ENCODE measurements at places on chromosomes 11 and 22.
A peak's percentile ranks its signal among the peaks of the same experiment; 100 is the strongest.

GRCh38 chr11:6888830-6889229 is 3.5 kb downstream of the OR2D2 start:
- ATAC-seq, result no peak

DNA sequence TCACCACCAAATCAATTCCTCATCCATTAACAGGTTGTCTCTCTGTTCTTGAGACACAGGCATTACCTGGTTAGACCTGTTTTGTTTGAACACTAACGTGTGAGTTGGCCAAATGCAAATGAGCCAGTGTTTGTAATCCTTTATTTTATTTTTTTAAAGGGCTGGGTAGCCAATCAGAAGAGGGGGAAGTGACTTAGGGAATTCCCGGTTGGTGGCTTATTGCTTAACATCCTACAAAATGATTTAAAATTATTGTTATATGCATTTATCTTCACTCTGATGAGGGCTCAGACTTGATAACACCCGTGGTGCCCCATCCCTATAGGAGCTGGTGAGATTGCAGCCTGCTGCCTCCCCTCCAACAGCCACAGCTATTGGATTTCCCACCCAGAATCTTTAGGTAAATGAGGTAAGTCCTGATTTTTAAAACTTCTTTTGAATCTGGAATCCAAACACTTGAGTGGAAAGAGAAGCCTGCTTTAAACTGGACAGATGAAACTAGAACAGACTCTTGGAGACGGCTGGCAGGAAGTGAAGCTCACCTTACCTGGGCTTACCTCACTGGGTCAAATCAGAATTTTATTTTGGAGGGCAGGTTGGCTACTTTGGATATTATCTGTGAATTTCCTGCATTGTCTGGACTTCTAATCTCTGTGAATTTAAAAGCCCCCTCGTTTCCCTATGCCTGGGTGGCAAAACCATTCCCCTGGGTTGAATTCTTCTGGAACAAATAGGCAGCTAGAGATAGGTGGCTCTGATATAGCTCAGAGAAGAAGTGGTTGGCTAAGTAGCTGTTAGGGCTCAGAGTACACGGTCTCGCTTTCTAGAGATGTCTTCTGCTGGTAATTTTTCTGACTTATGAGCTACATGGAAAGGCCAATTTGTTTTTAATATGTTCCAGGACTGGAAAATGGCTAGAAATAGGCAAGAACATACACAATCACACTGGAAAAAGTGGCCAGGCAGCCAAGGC is at the start of gene EHF:
Gene EHF, plus strand, starts transcription at position 274 of the 973 bp plus-strand sequence. CDS start 21,538 bp downstream, outside the sequence.
- ATAC-seq, result no peak

GRCh38 chr11:18239655-18240054 is 3.1 kb upstream of the SAA4 start:
- no peak for ATAC-seq

GRCh38 chr11:46560300-46560991 is 33.4 kb downstream of the AMBRA1 start:
- peak; percentile 61 for ATAC-seq

DNA sequence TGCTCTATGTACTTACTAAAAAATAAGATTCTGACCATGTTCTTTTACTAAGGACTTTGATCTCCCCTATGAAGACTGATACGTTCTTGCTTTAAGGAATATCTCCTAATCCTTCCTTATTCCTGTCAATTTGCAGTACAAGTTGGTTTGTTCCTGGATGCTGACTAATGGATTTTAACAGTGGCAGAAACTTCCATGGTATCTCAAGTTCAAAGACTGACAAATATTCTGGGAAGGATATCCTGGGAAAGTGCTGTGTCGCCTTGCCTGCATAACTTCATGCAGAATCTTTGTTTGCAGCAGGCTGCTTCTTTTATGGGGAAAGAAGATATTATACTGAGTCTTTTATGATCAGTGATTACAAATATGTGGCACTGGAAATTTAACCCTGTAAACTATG is 8.4 kb upstream of the OR52J3 start:
- ATAC-seq, result no peak

GRCh38 chr11:94910779-94911178 is 62.6 kb downstream of the CWC15 start:
- no peak for ATAC-seq

- ATAC-seq, result peak; percentile 62
Observed at GRCh38 chr11:2791521-2792380, 92.0 kb upstream of the KCNQ1OT1 start.

DNA sequence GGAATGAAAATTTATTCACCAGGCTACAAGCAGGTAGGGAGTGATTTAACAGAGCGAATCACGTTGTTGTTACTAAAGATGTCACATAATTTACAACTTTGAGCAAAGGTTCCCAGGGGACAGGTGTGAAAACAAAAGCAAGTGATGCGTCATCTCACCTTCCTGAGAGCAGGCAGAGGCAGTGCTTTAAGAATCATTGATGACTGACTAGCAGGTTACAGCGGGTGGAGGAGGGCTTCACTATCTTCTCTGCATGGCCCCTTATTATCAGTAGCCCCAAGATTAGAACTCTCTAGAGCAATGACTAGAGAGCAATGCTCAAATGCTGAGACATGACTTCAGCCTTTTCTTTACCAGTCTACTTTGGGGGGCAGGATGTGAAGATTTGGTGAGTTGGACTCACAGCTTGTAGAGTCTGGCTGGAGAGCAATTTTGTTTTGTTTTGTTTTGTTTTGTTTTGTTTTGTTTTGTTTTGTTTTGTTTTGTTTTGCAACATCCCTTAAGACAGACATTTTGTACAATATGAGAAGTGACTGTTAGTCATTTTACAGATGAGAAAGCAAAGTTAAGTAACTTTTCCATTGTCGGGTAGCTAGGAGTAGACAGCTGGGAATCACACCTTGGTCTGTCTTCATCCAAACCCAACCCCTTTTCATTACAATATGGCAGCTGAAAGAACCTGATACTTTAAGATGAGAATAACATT is 84.8 kb downstream of the SLC1A2 start:
- no peak for ATAC-seq

GRCh38 chr11:102177974-102178631 is 67.9 kb downstream of the YAP1 start:
- ATAC-seq, result peak; percentile 40

DNA sequence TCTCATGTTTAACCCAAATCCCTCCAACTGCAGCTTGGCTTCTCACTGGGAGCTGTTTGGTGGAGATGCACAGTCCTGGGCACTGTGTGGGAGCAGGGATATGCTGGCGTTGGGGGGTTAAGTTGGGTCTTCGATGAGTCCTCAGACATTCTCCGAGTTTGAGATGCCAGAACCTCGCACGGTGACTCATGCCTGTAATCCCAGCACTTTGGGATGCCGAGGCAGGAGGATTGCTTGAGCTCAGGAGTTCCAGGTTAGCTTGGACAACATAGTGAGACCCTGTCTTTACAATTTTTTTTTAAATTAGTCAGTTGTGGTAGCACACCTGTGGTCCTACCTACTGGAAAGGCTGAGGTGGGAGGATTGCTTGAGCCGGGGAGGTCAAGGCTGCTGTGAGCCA is 20.7 kb downstream of the POU2F3 start:
- no peak for ATAC-seq

DNA sequence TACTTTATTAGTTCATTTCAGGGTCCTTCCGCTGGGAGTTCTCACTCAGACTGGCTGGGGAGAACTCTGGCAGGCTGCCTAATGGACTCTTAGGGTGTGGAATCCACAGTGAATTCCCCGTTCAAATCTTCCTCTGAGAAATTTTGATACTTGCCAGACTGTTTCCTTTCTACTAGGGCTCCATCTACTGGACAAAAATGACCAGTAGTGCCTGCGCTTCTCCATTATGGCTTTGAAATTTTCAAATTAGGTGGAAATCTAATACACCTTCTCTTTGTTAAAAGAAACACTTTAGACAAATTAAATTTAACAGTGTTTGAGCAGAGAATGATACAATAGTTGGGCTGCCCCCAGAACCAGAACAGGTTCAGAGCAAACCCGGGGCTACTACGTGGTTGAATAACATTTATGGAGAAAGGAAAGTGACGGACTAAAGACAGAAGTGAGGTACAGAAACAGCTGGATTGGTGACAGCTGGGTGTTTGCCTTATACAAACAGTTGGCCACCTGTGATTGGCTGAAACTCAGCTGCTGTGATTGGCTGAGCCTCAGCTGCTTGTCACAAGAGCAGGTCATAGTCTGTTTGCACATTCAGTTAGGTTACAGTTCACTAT is 52.9 kb upstream of the FDX1 start:
- ATAC-seq, result no peak

DNA sequence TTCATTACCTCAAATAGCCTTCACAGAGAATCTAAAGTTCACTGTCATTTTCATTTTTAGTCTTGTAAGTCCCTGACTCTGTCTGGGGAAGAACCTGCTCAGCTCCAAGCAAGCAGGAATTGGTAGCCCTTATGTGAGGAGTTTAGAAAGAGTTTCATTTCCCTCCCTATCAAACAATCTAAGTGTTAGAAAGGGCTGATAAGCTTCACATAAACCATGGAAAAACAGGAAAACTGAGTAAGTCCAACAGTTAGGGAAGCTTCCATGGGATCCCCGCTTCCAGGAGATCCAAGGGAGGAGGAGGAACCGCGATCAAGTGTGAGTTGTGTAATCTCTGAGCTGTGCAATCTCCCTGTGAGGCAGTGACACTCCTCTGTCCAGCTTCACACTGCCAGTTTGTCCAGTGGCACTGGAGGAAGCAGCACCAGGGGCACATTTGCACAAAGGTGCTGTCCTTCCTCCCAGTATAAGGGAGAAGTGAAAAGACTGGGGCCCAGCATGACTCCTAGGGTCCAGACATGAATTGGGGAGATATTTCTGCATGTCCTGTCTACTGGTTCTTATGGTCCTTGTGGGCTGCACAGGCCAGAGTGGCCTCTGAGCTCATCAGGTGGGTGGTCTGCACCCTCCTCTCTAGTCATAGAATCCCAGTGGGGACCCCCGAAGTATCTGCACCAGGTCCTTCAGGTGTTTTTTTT is 4.3 kb downstream of the PRAME start:
- ATAC-seq, result no peak

GRCh38 chr11:96105197-96105895 is 181.4 kb upstream of the MTMR2 start:
- no peak for ATAC-seq

GRCh38 chr22:29080106-29080975 is 7.5 kb downstream of the KREMEN1 start:
- no peak for ATAC-seq

GRCh38 chr11:121722431-121723245 is 269.9 kb upstream of the SORL1-AS1 start:
- ATAC-seq, result no peak

DNA sequence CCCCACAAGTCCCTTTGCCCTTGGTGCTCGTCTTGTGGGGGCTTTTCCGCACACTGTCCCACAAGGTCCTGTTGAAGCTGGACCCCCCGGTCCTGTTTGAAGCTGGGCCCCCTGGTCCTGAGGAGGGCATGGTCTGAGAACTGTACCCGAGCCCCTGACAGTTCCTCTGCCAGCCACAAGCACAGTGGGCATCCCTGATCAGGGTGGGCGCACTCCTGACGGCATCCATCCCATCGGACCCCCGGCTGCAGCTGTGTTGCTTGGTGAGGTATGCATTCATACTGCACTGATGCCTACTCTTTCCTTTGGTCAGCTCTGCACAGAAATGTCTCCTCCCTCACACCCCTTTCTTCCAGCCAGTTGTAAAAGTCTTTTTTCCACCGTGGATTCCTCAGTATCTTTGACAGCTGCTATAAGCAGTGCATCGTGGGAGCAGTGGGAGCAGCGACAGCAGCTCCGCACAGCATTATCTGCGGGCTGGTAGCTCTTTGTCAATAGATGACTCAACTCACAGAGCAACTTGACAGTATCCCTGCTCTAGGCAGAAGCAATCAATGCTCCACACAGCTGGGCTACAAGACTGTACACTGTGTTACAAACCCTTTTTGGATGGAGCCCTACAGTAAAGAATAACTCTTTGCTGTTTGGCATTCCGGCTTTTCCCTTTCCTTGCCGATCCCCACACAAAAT is 1030.8 kb upstream of the CCDC90B start:
- ATAC-seq, result no peak

GRCh38 chr11:115996125-115996807 is 492.1 kb upstream of the CADM1 start:
- ATAC-seq, result no peak

DNA sequence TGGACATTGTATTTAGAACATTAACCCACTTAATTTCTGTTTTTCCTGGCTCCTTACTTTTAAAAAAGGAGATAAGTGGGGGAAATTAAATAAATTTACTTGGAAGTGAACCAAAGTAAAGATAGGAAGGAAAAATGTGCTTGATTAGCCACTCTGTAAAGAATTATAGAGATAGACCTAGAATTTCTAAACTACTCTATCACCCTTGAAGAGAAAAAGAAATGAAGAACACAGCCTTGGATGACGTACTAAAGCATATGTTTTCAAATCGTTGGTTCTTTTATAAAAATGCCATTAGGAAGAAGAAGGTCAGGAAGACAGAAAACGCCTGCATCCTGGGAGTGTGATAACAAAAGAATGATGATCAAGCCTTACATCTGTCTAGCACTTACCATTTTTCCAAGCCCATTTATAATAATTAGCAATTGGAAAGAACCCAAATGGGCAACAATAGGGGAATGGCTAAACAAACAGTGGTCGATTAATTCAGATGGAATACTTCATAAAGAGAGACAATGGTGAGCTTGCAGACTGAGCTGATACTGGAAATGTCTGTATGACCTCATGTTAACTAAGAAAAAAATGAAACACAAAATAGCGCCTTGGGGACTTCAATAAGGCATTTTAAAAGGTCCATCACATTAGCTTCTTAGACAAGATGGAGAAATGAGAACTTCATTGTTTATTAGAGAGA is 81.0 kb upstream of the LRRC55 start:
- no peak for ATAC-seq

GRCh38 chr11:130601141-130601540 is 152.7 kb downstream of the ADAMTS15 start:
- ATAC-seq, result no peak

DNA sequence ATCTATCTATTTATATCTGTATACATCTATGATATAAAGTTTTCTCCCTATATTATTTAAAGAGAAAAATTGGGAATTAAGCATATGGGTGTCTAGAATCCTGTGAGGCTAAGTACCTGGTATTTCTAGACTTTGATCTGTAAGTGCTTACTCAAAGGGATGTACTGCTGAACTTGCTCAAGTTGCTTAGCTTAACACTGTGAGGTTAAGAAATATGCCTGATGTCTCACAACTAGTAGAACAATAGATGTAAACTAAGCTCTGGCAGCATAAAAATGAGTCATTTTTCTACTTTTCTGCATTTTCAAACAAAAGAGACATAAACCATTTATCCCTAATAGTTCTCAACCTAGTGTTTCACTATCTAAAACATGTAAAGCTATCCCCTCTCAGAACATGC is 744.4 kb upstream of the ANO3 start:
- ATAC-seq, result no peak

GRCh38 chr11:131776211-131776610 is 405.8 kb downstream of the NTM start:
- ATAC-seq, result no peak
